ENCODE measurements at places on chromosomes 1 and 21.

DNA sequence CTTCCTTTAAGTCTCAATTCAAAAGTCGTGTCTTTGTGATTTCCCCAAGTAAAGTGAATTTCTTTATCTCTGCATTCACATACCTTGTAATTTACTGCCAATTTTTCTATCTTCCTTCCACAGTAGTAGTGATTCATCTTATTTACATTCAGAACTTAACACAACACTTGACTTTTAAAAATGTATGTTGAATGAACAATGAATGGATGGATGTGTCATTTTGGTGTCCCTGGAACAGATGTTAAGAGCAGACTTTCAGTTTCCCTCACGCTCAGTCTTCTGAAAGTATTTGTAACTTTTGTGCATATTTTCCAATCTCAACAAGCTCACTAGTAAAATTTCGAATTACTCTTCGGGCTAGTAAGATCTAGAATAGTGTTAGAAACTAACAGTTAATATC is 352.0 kb downstream of the HHIPL2 start:
- no peak for DNase-seq

DNA sequence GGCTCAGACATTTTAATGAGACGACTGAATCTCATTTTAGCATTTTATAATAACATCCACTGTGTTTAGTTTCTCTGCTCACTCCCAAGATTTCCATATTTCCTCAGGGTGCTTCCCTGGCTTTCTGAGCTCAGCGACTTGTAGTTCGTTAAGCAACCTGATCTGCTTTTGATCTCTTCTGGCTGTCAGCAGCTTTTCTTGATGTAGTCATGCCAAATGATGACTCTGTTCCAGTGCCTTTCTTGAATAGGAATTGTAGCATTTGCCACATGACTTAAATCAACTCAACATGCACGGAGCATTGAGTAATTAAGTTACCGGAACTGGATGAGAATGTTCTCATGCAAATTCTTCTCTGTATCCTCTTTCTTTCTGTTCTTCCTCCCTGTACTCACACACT is 246.1 kb downstream of the FMN2 start:
- no peak for DNase-seq

- no peak for DNase-seq
These were observed 1.7 kb downstream of the KCNJ10 start for GRCh38 chr1:160068225-160068624.

- no peak for DNase-seq
These were observed 151.5 kb downstream of the ST6GALNAC5 start for GRCh38 chr1:77018761-77019160.

GRCh38 chr1:201136355-201137023 is 9.5 kb upstream of the ASCL5 start:
- no peak for DNase-seq

- DNase-seq, result no peak
These were observed 77.4 kb downstream of the S1PR1 start for GRCh38 chr1:101314244-101314643.

- peak; percentile 73 for DNase-seq
These were observed 56.1 kb downstream of the HIVEP3 start for GRCh38 chr1:41862384-41863221.

DNA sequence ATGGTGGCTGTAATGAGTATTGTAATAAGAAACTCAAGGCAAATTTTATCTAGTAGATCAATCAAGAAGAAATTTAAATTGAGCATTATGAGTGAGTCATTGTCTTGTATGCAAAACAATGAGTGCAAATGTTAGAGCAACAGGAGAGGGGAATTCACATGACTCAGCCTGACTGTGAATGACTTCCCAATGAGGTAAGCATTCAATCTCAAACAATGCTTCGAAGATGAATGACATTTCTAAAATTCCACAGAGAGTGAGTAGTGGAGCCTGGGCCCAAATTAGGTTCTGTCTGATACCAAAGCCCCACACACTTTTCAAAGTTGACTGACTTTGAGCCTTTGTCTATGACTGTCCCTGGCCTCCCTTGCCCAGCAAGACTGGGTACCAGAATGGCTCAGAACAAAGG is 738.0 kb downstream of the PTPRU start:
- DNase-seq, result peak; percentile 19

GRCh38 chr1:9643351-9644256 is 7.9 kb upstream of the PIK3CD start:
- DNase-seq, result peak; percentile 76

GRCh38 chr21:45001134-45002095 is 61.6 kb downstream of the SLX9 start:
- DNase-seq, result no peak

DNA sequence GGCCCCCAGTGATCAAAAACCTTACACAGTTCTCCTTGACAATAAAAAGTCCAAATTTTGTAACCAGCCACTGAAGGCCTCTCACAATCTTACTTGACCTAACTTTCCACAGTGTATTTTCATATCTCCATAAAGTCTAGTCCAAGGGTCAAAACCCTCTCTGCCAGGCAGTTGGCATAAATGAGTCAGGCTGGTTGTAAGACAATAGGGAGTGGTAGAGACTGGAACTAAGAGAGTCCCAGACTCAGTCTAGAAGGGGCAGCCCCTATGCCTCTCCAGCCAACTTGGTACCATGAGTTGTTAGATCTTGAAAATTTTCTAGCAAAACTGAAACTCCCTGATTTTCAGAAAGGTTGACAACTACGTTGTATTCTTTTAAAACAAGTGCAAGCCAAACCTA is 21.0 kb downstream of the KIF21B start:
- DNase-seq, result no peak

- no peak for DNase-seq
These were observed 63.5 kb downstream of the MDM4 start for GRCh38 chr1:204579681-204580080.

GRCh38 chr21:14686466-14687267 is 140.6 kb upstream of the SAMSN1 start:
- no peak for DNase-seq

- no peak for DNase-seq
These were observed 40.3 kb downstream of the PBX1 start for GRCh38 chr1:164599272-164599671.

GRCh38 chr1:91278754-91279153 is 125.9 kb downstream of the HFM1 start:
- DNase-seq, result no peak

DNA sequence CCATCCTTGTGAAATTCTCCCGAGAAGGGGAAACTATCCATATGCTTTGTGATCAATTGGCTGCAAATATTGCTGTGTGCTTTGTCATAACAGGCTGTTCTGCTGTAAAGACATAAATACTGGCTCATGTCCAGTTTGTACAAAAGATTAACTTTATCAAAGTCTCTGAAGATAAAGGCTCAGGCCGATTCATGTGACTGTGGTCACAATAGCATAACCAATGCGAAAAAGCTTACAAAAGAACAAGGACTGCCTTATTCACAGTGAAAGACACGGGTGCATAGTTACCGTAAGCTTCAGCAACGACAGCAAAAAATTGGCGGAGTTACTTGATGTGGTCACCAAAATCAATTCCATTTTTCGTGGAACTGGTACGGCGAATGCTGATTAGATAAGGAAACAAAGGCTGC is 173.6 kb upstream of the CHRM3 start:
- no peak for DNase-seq

DNA sequence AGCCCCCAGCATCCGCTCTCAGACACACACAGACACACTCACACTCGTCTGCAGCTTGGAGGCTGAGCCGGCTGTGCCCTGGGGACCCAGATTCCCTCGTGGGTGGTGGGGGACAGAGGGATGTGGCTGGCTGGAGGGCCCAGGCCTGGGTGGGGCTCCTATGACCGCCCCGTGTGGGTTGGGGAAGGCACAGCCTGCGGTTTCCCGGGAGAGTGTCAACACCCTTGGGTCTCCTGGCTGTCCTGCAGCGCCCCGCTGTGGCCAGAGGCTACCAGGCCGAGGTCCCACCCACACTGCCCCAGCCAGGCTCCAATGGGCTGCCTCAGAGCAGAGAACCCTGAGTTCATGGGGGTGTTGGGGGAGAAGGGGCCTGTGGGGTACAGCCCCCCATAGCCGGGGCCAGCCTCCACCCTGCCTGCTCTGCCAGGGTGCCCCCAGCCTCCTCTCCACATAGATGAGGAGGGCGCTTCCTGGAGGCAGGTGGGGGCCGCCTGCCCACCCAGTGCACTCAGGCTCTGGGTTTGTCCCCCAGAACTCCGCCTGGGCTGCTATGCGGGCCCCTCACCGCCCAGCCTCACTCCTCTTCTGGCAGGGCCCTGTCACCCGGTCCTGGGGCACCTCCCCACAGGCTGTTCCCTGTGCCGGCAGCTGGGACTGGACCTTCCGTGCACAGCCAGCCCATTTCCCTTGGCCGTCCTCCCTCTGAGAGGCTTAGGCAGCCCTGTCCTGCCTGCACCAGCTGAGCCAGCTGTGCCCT is at the start of gene TTC34:
Gene TTC34, minus strand, starts transcription at position 159 of the 757 bp plus-strand sequence. CDS start 866 bp downstream, outside the sequence.
- no peak for DNase-seq

GRCh38 chr1:198007687-198008607 is 90.8 kb downstream of the LHX9 start:
- no peak for DNase-seq

GRCh38 chr1:44012404-44012803 is 18.9 kb downstream of the SLC6A9 start:
- no peak for DNase-seq

DNA sequence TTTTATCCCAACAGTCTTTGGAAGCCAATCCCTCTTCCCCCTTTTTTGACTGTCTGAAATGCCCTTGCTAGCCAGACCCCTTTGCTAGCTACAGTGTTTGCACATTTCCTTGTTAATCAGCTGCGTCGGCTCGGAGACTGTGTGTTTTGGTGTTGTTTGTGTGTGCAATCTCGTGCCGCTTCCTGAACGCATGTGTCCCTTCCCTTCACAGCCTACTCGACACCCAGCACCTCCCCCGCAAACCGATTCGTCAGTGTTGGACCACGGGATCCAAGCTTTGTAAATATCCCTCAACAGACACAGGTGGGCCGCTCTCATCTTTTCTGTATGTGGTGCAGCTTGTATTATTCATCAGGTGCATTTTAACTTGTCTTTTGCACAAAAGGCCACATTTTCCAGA is 298.7 kb downstream of the TM2D1 start:
- no peak for DNase-seq
